CD8-positive, alpha-beta T cell (primary cell): ENCODE measurements at places on chromosomes 12 and 14.

DNA sequence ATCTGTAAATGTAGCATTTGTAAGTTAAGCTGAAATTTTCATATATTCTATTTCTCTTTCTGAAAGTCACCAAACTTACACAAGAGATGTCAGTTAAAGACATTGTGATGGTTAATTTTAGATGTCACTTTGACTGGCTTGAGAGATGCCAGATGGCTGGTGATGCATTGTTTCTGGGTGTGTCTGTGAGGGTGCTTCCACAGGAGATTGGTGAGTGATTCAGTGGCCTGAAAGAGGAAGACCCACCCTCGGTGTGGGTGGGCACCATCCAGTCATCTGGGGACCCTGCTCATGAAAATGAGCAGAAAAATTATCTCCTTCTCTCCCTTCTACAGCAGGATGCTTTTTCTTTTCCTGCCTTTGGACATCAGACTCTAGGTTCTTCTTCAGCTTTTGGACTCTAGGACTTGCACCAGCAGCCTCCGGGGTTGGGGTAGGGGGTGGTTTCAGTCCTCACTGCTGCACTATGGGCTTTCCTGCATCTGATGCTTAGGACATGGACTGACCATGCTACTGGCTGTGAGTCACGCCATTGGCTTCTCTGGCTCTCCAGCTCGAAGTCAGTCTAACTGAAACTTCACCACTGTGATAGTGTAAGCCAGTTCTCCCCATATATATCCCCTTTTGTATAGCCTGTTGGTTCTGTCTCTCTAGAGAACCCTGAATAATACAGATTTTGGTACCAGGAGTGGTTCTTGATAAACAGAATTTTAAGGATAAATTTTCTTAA is 20.9 kb downstream of the PDE6H start:
- no peak for DNase-seq

DNA sequence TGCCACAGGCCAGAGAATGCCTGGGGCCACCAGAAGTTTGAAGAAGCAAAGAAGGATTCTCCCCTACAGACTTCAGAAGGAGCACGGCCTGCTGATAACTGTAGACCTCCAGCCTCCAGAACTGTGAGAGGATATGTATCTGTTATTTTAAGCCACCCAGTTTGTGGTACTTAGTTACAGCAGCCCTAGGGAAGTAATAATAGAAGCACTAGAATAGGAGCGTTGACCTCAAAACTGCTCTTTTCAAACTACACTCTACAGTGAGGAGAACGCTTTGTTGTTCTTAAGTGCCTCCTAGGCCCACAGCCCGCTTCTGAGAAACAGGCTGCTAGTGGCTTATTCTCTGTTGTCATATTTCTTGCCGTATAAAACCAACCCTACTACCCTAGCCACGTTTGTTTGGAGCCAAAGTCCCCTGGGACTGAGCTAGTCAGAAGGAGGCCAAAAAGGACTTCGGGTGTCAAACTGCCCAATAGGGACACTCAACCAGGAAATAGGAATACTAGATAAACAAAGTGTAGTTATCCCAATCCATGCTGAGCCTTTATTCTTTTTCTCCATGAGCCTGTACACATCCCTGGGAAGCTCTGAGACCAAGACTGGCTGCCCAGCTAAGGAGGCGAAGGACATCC is 38.5 kb upstream of the FRS2 start:
- no peak for DNase-seq

DNA sequence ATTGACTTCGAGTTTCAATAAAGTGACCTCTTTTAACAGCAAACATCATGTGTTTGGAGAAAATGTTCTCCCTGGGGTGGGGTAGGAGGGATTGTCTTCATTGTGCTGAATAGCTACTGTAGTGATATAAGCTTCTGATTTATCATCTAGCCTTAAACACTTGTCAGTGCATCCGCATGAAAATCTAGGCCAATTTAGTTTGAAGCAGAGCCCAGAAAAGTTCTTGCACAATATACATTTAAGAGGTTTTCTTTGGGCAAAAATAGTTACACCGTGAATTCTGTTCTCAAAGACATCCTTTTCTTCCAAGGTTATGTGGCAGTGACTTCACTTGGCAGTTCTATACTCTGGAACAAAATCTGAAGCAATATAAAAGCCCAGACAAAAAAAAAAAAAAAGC is 136.0 kb upstream of the IFNG-AS1 start:
- no peak for DNase-seq

GRCh38 chr12:44589697-44590096 is 286.4 kb downstream of the NELL2 start:
- DNase-seq, result no peak

GRCh38 chr14:24289649-24290280 is 9.8 kb downstream of the DHRS1 start:
- DNase-seq, result no peak

DNA sequence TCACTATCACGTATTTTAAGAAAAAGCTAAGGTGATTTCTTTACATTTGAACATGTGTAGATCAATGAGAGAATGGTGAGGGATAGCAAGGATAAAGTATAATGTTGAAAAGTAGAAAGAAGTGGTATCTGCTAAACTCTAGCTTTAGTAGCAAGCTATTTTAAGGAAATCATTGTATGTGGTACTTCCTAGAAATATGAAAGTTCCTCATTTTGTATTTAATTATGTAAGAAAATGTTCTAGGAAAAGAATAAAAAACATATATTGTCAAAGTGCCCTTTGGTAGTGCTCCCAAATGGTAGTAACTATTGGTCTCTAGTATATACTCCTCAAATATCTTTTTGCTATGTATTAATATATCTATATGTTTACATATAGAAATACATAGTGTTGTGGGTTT is 35.7 kb downstream of the RAB21 start:
- no peak for DNase-seq

DNA sequence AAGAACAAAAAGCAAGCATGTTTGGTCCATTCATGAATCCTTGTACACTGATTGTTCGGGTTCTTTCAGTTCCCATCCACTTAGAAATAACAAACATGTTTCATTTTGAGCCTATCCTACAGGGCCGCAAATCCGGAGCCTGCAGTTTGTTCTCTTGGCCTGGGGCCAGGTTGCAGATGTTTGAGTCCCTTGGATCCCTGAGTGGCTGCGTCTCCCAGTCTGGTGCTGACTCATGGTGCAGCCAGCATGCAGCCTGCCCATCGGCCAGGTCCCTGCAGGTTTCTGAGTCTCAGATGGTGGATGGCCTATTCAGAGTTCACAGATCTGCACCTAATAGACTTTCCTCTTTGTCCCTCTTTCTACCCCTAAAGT is 1.9 kb upstream of the DYNC1H1 start:
- DNase-seq, result no peak

- DNase-seq, result no peak
Observed at GRCh38 chr14:79712302-79712950, 498.9 kb downstream of the DIO2 start.

DNA sequence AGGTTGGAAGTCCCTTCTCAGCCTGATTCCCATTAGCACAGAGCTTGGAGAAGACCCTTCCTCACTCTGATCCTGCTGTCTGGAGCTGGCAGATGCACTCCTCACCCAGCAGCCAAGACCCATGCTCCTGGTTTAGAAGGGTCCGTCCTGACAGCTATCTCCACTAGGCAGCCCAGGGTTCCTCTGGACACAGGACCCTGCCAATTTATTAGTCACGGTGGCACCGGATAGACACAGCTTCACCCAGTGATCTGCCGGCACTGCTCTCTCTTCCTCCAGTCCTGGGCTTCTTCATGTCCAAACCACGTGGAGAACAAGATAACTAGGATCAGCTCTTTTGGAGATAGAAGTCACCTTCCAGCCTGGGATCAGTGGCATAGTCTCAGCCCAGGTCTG is 26.2 kb upstream of the TCL1B start:
- DNase-seq, result no peak

GRCh38 chr14:104598039-104598909 is 6.3 kb downstream of the TMEM179 start:
- DNase-seq, result no peak

- DNase-seq, result no peak
Observed at GRCh38 chr12:27814851-27815591, 35.0 kb upstream of the MANSC4 start.

DNA sequence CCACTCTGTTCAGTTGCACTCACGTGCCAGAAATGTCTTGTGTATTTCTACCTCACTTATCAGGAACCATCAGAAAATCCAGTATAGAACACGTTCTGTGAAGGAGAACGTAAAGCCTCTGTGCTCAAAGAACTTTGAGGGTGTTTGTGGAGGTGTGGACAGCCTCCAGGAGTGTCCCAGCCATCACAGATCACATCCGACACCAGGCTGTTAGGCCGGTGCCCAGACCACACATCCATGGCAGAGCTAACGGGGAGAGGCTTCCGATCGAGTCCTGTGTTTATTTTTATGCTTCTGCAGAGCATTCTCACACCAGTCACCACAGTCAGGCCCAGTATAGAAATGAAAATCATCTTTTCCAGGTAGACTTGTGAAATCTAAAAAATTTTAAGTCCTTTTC is 53.6 kb downstream of the TPCN1 start:
- no peak for DNase-seq

GRCh38 chr12:113230315-113231234 is 9.3 kb downstream of the TPCN1 start:
- DNase-seq, result no peak

GRCh38 chr12:25151476-25151875 is 43.5 kb downstream of the DNAI7 start:
- no peak for DNase-seq

GRCh38 chr14:86141966-86142365 is 612.0 kb downstream of the FLRT2 start:
- DNase-seq, result no peak

GRCh38 chr12:113819495-113819894 is 146.6 kb downstream of the RBM19 start:
- DNase-seq, result no peak

GRCh38 chr12:800401-800800 is 48.0 kb downstream of the WNK1 start:
- no peak for DNase-seq
